ENCODE measurements at places on chromosomes 11 and 22.

- DNase-seq = no peak
Measured at GRCh38 chr11:7949934-7950333, 8.4 kb upstream of the OR10A3 start.

DNA sequence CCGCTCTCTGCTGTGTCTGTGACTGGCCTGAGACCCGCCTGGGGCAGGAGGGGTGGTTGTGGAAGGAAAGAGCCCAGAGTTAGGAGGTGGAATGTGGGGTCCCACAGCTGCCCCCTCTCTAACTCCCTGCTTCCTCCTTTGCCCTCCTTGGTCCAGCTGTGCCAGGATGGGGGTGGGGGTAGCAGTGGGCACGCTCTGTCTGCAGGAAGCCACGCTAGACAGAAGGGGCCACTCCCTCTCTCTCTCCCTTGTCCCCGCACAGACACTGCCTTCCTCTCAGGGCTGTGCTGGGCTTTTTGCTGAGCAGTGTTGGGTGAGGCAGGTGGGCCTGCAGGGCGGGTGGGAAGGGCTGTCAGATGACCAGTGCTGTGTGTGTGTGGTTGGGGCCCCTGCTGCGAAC lies 2.0 kb upstream of the SOX10 start:
- DNase-seq = no peak

GRCh38 chr11:46044601-46045000 lies 76.7 kb downstream of the PHF21A start:
- DNase-seq = no peak

GRCh38 chr11:129595038-129595962 lies 219.7 kb downstream of the BARX2 start:
- DNase-seq = no peak

GRCh38 chr11:19595499-19595839 lies 117.2 kb upstream of the NAV2 start:
- DNase-seq = no peak

- no peak for DNase-seq
Measured at GRCh38 chr11:66937193-66937733, 20.9 kb downstream of the PC start.

GRCh38 chr22:37623075-37624016 lies 14.7 kb downstream of the GGA1 start:
- peak; percentile 70 for DNase-seq

DNA sequence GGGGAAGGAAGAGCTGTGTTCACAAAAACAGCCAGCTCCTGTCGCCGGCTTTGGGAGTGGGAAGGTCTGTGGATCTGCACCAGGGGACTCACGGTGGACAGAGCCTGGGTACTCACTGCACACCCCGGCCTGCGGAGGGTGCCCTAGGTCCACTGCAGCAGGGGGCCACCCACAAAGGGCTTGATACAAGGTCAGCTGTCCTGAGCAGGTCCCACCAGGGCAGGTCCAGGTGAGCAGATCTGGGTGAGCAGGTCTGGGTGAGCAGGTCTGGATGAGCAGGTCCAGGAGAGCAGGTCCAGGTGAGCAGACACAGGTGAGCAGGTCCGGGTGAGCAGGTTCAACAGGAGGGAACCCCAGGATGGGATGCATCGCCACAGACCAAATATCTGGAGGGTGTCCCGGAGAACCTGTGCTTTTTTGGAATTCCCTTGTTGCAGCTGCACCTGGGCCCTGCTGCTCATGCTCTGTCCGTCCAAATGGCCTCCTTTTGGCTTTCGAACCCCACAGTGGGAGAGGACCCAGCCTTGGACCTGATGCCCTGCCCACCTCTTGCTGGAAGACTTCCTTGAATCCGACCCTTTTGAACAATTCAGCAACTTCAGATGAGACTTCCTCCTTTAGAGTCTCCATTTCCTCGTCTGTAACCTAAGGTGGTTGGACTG lies 485.3 kb downstream of the TBC1D22A start:
- DNase-seq = no peak

- no peak for DNase-seq
Measured at GRCh38 chr11:119087123-119087522, 2.4 kb downstream of the HMBS start.

DNA sequence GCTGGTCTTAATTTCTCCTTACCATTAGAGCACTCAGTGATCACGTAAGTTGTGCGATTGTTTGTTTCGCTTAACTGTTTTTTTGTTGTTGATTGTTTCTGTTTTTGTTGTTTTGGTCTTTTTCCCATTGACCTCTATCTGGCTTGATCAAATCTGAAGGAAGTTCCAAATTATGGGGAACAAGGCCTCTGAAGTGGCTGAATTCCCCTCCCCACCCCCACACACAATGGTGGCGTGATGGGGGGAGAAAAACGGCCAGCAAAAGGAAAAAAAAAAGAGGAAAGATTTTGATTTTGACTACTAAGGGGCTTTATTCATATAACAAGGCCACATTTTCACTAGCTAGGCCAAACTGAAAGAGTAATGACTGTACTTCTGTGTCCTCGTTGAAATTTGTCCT lies 53.6 kb downstream of the OSBPL5 start:
- no peak for DNase-seq

DNA sequence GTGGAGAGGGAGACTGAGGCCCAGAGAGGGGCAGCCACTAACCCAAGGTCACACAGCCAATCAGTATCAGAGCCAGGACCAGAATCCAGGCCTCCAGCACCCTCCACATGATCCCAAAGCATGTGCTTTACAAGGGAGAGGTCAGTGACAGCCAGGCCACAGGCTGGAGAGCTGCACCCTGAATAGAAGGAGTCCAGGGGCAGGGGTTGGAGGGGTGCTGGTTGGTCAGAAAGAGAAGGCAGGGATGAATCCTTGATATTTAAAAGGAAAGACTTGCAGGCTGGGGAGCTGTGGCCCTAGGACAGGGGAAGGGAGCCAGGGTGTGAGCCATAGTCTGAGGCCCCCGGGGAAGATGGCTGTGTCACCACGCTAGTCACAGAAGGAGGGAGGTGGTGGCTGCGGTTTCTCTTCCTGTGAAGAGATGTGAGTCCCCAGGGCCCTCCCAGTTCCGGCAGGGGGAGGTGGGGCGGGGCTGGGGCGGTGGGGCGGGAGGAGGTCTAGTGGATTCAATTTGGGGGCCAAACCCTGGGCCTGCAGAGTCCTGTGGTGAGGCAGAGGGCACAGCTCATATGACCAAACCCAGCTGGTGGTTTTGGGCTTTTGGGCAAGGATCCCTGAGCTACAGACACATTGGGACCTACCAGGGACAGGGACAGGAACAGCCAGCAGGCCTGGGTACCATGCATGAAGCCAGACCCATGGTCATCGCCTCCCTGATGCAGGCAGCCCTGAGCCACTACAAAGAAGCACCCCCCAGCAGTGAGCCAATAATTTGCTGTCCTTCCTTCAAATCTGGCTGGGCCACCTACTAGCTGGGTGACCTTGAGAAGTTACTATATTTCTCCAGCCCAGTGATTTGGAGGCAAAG lies 14.0 kb downstream of the RAC2 start:
- peak; percentile 74 for DNase-seq

DNA sequence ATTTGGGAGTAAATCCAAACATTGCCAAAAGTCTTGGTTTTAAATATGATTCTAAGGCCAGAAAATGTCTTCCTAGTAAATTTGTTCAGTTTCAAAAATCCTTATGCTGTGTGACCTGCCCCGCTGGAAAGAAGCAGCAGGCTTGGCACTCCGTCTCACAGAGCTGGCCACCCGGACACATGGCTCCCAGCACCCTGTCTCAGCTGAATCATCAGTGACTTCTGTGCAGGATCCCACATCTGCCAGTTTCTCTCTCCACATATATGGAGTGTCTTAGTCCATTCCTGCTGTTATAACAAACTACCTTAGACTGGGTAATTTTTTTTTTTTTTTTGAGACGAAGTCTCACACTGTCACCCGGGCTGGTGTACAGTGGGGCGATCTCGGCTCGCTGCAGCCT lies 356.7 kb downstream of the TBC1D22A start:
- DNase-seq = no peak

GRCh38 chr11:80282643-80283042 lies 841.8 kb upstream of the TENM4 start:
- DNase-seq = no peak

- DNase-seq = no peak
Measured at GRCh38 chr11:28965819-28966218, 857.6 kb downstream of the METTL15 start.

GRCh38 chr11:17238377-17238776 lies 30.6 kb upstream of the PIK3C2A start:
- no peak for DNase-seq

- DNase-seq = peak; percentile 73
Measured at GRCh38 chr11:76074148-76075095, 131.9 kb downstream of the WNT11 start.

DNA sequence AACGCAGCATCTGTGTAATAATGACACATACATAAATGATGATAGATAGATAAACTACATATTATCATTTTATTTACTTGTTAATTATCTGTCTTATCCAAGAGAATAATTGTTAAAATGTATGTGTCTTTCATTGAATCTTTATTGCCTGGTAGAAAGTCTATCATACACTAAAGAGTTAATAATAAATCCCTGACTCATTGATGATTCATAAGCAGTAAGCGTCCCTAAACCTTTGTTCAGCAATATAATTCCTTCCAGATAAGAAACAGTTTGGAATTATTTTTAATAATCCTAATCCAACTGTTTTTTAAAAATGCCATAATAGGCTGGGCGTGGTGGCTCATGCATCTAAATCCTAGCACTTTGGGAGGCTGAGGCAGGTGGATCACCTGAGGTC lies 655.6 kb upstream of the CNTN5 start:
- DNase-seq = no peak

DNA sequence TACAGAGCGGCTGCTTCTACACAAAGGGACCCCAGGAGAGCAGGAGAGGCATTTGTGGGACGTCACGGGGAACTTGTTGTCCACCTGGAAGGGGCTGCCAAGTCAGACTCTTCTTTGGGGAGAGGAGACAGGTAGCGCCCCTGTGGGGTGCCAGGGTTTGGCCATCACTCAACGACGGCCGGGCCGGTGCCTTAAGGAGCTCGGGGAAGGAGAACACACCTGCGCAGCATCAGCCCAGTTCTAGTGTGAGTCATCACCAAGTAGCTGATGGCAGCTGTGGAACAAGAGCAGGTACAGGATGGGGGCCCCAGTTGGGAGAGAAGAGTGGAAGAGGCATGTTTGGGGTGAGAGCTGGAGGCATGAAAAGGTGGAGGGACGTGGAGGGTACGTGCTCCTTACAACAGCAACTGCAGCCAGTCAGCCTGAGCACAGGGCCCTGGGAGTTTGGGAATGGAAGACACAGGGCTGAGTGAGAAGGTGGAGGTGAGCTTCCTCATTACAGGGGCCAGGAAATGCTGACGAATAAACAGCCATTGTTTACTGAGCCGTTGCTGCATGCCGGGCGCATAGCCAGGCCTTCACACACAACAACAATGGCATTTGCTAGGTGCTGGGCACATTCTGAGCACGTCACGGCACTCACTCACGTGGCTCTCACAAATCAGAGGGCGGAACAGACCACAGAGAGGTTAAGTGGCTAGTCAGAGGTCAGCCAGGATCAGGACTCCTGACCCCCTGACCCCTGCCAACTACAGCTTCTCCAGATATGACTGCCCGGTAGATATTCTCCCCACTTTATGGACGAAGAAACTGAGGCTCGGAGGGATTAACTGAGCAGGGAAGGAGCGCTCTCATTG lies 29.1 kb upstream of the TP53I11 start:
- peak; percentile 62 for DNase-seq

DNA sequence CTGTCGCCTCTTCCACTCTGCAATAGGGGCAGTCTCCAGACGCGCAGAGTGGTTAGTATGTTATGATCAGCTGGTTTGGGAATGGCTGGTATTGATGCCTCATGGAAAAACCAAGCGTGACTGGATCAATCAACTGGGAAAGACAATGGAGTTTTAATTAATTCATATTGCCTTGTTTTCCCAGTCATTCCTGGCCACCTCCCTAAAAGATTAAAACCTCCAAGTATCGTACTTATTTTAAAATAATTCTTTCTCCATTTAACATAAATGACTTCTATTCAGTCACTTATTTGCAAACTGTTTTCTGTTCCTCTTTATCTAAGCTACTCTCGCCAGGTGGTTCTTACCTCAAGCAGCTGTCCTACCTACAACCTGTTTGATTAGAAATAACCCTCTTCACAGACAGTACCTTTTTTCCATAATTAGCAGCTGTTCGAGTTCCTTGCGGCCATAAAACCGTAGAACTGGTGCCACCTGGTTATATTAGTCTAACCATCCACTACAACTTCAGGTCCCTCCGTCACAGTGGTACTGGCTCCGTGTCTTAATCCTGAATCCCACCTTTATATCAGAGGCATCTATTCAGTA lies 898 bp downstream of the ZNF215 start:
- DNase-seq = no peak

GRCh38 chr11:92752122-92752521 lies 217.3 kb upstream of the MTNR1B start:
- no peak for DNase-seq

DNA sequence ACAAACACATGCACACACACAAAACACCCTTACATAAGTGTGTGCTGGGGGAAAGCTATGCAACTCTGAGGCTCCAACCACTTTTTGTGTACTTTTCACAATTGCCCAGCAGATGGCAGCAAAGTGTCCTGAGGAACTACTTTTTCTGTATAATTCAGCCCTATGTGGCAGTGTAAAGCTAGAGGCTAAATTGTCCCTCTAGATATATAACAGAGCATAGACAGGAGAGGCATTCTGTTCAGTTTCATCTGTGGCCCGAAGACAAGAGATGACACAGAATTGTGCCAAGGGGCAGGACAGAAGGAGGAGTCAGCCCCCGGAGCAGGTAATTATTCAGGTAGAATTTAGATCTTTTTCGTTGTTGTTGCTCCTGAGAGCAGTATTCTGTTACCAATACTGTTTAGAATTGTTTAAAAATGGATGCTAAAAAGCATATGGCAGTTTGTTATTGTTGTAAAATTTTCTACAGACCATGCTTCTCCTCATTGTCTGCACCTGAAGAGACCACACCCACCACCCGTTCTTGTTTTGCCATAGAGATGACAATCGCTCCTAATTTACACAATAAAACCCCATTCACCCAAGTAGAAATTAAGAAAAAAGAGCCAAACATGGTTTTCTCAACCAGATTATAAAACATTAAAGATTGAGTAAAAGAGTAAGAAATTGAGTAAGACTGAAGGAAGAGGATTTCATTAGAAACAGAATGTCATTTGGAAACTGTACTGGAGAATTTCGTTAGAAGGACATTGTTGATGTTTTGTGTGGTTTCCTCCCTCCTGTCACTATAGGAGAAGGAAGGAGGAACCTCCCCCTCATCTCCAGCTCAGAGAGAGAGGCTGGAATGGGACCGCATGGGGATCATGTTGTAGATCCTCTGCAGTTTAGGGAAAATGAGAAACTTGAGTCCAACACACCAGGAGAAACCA lies 14.5 kb upstream of the MS4A7 start:
- DNase-seq = peak; percentile 59

- DNase-seq = no peak
Measured at GRCh38 chr11:118663902-118664301, 15.5 kb downstream of the TREH start.

DNA sequence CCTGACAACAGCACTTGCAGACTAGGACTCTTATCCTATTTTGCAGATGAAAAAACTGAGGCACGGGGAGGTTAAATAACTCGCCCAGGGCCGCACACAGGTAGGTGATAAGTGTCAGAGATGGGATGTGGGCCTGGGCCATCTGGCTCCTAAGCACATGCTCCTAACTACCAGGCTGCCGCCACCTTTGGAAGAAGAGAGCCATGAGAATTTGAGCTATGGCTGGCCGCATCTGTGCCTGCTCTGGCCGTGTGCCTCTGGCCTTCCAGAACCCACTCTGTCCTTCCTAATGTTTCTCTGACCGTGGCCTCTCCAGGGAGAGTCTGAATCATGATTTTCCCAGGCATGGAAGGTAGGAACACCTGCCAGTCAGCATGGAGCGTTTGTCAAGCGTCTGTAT lies 15.3 kb upstream of the IL2RB start:
- no peak for DNase-seq

- DNase-seq = peak; percentile 58
Measured at GRCh38 chr11:63892228-63892627, 24.7 kb downstream of the RCOR2 start.

- no peak for DNase-seq
Measured at GRCh38 chr11:7253800-7254199, 2.1 kb downstream of the SYT9 start.

All from cardiac fibroblast (primary cell).